ENCODE measurements at places on chromosomes 6 and 20.

GRCh38 chr6:13883966-13884365 lies 40.8 kb upstream of the RNF182 start:
- no peak for DNase-seq

GRCh38 chr20:56986931-56987720 lies 279.3 kb downstream of the BMP7 start:
- DNase-seq = no peak

GRCh38 chr6:16805243-16805950 lies 44.1 kb upstream of the ATXN1 start:
- DNase-seq = no peak

DNA sequence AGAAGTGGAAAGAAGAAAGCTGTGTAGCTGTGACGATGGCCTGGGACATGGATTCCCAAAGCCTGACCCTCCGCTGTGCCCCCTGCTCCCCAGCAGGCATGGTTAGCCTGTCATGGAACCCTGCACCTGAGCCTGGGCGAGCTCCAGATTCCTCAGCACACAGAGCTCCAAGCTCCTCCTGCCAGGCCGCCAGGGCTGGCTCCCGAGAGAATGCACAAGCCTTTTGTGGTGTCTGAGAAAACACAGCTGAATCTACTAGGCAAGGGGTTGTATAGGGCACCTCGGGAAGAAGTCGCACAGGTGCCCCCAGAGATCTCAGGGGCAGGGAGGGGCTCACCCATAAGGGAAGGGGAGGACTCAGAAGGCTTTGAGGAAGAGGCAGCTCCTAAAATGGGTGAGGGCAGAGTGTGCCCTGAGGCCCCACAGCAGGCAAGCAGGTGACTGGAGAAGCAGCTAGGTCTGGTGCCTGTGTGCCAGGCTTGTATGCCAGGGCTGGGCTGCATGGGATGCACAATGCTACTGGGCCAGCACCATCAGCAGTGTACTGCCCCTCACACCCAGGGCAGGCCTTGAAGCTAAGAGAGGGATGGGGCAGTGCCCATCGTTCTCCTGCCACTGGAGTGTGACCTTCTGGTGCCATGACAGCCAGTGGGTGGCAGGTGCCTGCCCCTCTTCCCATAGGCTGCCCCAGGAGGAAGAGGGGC lies 64.3 kb upstream of the CD93 start:
- no peak for DNase-seq

- DNase-seq = no peak
These were observed 658.4 kb downstream of the TBC1D32 start for GRCh38 chr6:120675886-120676285.

DNA sequence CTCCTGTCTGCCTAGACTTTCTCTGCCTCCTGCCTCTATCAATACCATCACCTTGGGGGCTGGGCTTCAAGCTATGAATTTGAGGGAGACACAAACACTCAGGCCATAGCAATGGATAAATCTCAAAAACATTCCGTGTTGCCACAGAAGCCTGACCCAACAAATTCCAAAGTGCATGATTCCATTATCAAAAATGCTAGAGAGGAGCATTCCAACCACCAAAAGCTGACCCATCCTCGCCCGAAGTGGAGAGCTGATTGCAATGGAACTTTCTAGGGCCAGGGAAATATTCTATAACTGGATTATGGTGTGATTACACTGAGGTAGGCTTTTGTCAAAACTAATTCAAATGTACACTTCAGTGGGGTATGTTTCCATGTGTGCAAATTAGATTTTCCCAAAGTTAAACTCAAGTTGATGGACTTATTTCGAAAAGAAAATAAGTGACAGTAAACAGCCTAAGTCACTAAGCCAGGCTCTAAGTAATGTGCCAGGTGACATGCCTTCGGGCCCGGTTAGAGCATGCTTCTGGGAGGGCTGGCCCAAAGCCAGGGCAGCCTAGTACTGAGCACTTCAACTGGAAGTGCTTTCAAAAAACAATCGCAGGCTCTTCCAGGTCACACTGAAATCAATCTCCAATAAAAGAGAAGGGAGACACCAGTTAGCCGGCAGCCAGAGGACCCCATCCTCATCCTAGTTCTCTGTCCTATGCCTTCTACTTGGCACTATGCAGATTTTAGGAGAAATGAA lies 142.3 kb downstream of the TBXT start:
- DNase-seq = no peak

GRCh38 chr20:47133809-47134456 lies 222.6 kb downstream of the ZMYND8 start:
- no peak for DNase-seq
